SK-MEL-5 (cell line): ENCODE measurements at places on chromosomes 16 and 17.
A peak's percentile ranks its signal among the peaks of the same experiment; 100 is the strongest.

GRCh38 chr16:86806838-86807351 lies 228.5 kb downstream of the FOXL1 start:
- DNase-seq = no peak

DNA sequence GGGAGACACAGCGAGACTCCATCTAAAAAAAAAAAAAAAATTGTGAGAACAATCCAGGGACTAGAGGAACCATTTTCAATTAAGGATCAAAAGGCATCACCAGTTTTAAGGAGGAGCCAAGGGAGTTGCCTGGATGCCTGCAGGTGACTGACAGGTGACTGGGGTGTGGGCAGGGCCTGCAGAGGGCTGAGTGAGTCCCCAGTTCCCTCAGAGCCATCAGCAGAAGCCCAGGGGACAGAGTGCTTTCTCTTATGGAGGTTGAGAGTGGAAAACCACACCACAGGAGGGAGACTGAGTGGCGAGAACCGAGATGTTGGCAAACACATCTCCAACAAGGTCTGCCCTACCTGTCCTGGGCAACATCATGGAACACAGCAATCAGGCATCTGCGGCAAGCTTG lies 27.1 kb upstream of the CREBBP start:
- no peak for DNase-seq

DNA sequence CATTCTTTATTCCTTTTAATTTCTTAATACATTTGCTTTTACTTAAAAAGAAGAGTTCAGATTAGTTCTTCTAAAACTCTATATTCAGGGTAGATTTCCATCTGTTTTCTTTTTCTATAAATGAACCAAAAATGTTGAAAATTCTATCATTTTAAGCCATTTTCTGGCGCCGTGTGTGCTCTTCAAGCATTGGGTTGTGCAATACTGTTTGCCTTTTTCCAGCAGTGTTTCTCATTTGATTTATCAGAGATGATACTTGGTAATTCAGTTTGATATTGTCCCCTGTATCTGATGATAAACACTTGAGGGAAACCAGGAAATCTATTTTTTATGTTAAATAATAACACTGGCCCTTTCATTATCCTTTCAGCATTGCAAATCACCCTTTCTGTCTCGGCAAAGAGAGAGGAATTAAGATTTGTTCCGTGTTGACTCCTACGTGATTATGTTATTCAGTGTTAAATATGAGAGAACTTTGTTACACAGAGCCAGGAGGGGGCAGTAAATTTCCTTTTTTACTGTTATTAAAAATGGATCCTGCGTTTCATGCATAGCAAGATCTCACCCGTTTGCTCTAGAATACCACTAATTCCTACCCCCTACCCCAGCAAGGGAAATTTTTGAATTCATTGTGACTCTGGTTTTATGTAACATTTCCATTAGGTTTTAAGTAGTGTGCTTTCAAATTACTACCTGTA lies 606.9 kb upstream of the RBFOX1 start:
- peak; percentile 16 for DNase-seq

DNA sequence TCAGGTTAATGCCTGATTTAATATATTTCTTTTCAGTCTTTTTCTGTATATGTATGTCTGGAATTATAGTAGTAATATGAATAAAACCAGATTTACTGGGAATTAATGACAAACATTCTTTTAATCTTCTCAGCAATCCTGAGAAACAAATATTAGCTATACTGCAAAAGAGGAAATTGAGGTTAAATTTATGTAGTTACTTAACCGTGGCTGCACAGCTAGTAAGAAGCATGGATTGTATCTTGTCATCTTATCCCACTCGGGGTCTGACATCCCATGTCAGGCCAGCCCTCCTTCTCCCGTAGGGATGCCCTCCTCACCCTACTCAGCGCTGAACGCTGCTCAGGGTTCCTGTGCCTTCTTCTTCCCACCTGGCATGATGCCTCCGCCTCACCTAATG lies 143.0 kb downstream of the FTO start:
- DNase-seq = no peak

- DNase-seq = no peak
These were observed 85.6 kb downstream of the ZFHX3 start for GRCh38 chr16:72962347-72962746.

- peak; percentile 64 for DNase-seq
These were observed 76.0 kb downstream of the CHD9NB start for GRCh38 chr16:52976539-52977167.

DNA sequence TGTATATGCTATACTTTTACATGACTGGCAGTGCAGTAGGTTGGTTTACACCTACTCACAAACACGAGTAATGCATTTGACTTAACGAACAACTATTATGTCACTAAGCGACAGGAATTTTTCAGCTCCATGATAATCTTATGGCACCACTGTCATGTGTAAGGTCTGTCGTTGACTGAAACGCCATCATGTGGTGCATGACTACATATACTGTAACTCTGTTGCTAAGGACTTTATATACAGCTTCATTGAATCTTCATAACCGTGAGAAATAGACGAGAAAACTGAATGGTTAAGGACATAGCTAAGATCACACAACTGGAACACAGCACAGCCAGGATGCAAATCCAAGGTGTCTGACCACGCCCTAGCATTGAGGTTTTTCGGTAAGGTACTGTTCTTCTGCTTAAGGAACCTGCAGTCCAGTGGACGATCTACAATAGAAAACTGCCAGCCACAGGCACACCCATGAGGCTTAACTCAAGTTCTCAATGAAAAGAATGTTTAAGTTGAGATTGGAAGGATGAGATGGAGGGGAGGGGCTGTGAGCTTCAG lies 3.3 kb downstream of the CFAP20 start:
- DNase-seq = no peak

GRCh38 chr16:76035689-76036088 lies 241.5 kb upstream of the CNTNAP4 start:
- peak; percentile 2 for DNase-seq
